Placental pericyte (primary cell): ENCODE measurements at places on chromosomes 5 and 9. TPM values are rescaled to one million over a fixed set of nuclear protein-coding genes. Genes with fewer than 3 reads are reported as not detected.

The TMEM215 gene
- total RNA-seq, result not detected in 2 replicates

The EQTN gene
- total RNA-seq, result not detected in 2 replicates

The FGF1 gene
- 0.44 and 4.7 TPM in 2 replicates for total RNA-seq

The SPATA31E1 gene
- total RNA-seq, result not detected in 2 replicates

The PCDHGA5 gene
- total RNA-seq, result 1.5 and 1.9 TPM in 2 replicates

The FSTL4 gene
- under 0.01 and 0.14 TPM in 2 replicates for total RNA-seq

The OBP2B gene
- not detected in 2 replicates for total RNA-seq

The SGCD gene
- 0.88 and 2.9 TPM in 2 replicates for total RNA-seq

The SCGB3A2 gene
- not detected in 2 replicates for total RNA-seq

The CXXC5 gene
- total RNA-seq, result 61.1 and 77.9 TPM in 2 replicates

The PCDHGA1 gene
- total RNA-seq, result 0.43 and 0.88 TPM in 2 replicates

The STKLD1 gene
- under 0.01 and 0.14 TPM in 2 replicates for total RNA-seq

The C7 gene
- total RNA-seq, result not detected in 2 replicates

The PSD2 gene
- under 0.01 TPM in 1 of 2 replicates, not detected in the other for total RNA-seq

The ANKRD18B gene
- total RNA-seq, result 1.1 and 4.9 TPM in 2 replicates

The SLCO4C1 gene
- total RNA-seq, result under 0.01 TPM in 1 of 2 replicates, not detected in the other

The FBXW5 gene
- total RNA-seq, result 198 and 213 TPM in 2 replicates

The NR4A3 gene
- 0.22 and 0.43 TPM in 2 replicates for total RNA-seq

The DMRT3 gene
- not detected in 2 replicates for total RNA-seq

The TMEM252 gene
- not detected in 2 replicates for total RNA-seq
